ENCODE measurements at places on chromosomes 6 and 20.

DNA sequence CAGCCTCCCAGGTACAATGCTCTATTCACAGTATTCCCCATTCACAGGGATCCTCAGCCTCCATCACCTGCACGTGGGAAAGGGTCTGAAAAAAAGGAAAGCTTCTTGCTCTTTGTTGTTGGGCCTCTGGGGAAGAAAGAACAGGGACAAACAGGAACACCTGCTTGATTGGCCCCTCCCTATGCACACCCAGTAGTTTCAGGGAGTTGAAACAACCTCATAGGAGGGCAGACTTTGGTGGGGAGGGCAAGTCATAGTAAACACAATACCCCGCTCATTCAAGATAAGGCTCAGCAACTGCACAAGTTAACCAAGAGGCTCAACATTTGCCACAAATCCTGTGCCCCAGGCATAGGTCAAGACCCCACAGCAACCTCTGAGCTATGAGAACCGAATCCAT lies 1.7 kb downstream of the GHRH start:
- DNase-seq, result no peak

DNA sequence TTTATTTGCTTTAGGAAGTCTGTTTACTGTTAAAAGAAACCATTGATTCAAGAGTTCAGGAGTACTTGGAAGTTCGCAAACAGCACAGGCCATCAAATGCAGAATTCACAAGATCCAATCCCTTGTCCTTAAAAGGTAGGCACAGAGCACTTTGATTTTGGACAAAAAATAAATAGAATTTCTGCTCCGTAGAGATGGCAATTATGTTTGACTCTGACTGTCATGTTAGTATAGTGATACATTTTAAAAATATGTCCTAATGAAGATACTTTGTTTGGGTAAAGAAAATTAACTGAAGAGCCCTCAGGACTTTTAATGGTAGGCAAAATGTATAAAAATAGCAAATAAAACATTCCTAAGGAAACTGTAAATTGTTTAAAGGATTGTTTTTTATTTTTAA lies 113.1 kb downstream of the JAG1 start:
- no peak for DNase-seq

GRCh38 chr6:16183187-16183664 lies 54.3 kb downstream of the MYLIP start:
- DNase-seq, result no peak

DNA sequence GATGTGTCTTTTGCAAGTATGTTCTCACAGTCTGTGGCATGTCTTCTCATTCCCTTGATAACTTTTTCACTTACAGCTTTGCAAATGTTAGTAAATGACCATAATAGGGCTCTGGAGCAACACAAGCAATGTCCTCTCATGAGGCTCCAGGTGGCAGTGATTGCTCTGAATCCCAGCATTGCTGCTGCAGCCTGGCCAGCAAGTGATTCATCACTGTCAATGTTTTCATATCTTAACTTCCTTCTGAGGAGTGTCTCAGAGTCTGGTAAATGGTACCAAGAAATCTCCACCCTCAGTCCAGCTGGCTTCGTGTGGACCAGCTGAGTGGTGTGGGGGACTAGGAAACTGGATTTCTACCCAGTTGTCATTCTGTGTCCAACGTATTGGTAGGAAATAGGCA lies 139.6 kb downstream of the MYLK4 start:
- DNase-seq, result no peak

- no peak for DNase-seq
These were observed 51.3 kb downstream of the KLHL32 start for GRCh38 chr6:96975852-96976251.

GRCh38 chr20:23161968-23162696 lies 76.0 kb upstream of the CD93 start:
- no peak for DNase-seq

DNA sequence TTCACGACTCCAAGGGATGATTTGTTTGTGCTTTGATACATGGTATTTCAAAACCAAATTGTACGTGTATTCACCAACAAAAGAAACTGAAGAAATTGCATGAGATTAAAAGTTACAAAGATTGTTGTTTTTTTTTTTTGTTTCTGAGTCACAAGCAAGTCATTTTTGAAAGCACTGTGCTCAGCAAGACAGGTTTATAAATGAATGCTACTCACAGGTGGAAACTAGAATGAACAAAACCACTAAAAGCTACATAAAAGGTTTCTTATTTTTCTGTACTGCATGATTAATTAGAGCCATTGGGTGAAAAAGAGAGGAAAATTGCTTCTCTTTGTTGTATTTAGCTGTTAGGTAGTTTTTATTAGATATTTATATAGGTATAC lies 90.2 kb upstream of the RIPOR2 start:
- DNase-seq, result no peak

DNA sequence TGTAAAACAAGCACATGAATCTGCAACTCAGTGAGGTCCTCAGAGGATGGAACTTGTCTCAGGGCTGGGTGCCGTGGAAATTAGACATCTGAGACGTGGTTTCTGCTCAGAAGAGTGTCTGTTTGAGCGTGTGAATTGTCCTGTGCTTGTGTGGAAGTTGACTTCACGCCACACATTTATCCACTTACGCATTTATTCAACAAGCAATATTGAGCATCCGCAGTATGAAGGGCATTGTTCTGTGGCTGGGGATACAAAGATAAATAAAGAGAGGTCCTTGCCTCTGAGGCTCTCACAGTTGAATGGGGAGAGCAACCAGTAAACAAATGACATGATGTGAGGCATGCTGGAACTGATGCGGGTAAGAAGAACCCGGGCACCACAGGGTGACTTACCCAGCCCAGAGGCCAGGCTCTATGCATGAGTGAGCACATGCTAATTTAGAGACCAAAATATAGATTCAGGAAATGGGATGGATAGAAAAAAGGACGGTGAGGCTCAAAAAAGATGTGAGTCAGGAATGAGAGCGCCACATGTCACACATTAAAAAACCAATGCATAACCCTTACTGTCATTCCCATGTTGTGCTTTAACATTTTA lies 60.4 kb downstream of the SOBP start:
- DNase-seq, result no peak

DNA sequence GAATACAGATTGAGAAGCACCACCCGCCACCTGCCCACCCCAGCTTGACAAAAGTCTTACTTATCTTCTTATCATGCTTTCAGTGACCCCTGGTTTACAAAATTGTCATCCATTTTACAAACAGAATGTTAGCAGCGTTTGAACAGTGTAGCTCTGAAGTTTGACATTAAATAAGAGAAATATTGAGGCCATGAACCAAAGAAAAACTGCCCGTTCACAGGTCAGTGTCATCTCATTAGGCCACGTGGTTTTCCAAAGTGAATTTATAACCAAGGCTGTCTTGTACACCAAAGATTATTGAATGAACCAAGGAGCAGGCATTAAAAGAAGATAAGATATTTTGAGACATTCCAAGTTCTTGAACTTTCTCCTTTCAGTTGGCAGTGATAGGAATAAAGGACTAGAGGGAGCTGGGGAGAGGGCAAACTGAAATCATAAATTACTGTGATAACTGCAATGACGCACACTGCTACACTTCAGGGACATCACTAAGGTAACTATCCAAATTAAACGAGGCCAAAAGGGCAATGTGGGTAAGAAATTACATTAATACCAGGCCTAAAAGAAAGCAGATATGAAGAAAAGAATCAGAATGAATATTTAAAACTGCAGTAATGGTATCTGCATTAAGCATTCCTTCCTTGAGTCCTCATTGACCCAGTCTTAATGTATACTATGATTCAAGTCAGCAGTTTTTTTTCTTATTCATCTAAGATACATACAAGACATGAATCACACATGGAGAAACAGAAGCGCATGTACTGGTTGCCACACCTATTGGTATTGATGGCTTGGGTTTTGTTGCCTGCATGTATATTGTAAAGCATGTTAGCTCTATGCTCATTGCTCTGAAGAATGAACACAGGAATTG lies 159.8 kb upstream of the ARG1 start:
- DNase-seq, result no peak

GRCh38 chr20:35307666-35308653 lies 15.7 kb upstream of the FAM83C start:
- DNase-seq, result peak; percentile 72

GRCh38 chr6:24686946-24687345 lies 20.1 kb downstream of the ACOT13 start:
- no peak for DNase-seq

GRCh38 chr6:13194852-13195251 lies 133.5 kb downstream of the TBC1D7 start:
- DNase-seq, result peak; percentile 17

DNA sequence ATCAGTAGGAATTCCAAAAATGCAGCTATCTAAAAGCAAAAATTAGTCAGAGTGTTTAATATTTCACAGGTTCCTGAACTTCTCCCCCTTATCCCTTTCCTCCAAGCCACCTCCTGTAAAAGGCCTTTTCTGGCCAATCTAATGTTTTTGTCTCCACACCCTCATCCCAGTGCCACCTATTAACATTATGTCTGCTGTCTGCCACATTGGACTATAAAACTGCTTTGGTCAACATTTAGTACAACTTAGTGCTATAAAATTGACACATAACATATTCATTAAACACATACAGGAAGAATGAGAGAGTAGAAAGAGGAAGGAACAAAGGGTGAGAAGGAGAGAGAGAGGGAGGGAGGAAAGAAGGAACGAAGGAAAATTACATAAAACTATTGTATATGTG lies 47.7 kb downstream of the MMUT start:
- DNase-seq, result no peak

All from amygdala (tissue), 56 donors.